ENCODE measurements at places on chromosomes 13 and 19. TPM values are rescaled to one million over a fixed set of nuclear protein-coding genes. Genes with fewer than 3 reads are reported as not detected.

The IGSF23 gene
- total RNA-seq = not detected

DNA sequence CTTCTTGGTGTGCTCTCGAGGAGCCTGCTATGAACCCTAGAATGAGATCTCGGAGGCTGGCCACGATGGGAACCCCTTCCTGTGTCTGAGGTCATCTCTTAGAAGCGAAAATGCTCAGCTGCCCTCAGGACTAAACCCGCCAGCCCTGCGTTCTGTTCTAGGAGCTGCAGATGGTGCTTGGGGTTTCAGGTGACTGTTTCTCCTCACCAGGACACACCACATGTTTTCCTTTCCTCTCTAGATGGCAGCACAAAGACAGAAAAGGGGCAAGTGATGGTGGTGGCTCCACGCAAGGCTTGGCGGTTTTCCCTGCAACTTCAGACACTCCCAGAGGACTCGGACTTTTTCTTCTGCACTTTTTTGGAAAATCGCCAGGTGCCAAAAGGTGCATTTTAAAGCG is 60.1 kb downstream of the RNASEH2B start:
- DNase-seq = no peak

The SCAMP4 gene
- 40.3 TPM for total RNA-seq

- DNase-seq = no peak
Measured at GRCh38 chr13:110332750-110333149, 25.7 kb downstream of the COL4A2 start.

DNA sequence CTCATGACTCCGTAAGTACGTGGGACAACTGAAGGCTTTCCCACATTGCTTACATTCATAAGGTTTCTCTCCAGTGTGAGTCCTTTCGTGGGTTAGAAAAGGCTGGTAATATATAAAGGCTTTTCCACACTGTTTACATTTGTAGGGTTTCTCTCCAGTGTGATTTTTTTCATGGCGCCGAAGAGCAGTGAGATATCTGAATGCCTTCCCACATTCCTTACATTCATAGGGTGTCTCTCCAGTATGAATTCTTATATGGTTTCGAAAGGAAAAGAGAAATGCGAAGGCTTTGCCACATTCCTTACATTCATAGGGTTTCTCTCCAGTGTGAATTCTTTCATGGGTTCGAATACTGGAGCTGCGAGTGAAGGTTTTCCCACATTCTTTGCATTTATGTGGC is 29.5 kb downstream of the ZNF490 start:
- no peak for DNase-seq

DNA sequence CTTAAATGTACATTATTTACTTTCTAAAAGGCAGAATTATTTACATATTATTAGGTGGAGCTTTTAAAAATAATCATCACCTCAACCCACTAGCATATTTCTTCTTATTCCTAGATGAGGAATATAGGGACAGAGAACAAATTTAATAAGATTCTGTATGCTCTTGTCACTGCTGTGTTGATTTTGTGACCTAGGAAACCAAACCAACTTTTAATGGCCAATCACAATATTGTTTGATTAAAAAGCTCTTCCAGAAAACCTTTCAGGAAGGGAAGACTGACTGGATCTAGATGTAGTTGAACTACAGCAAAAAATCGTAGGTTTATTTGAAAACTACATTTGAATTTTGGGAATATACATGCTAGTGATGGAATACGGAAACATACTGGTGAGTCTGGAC is 91.8 kb upstream of the RAP2A start:
- no peak for DNase-seq

DNA sequence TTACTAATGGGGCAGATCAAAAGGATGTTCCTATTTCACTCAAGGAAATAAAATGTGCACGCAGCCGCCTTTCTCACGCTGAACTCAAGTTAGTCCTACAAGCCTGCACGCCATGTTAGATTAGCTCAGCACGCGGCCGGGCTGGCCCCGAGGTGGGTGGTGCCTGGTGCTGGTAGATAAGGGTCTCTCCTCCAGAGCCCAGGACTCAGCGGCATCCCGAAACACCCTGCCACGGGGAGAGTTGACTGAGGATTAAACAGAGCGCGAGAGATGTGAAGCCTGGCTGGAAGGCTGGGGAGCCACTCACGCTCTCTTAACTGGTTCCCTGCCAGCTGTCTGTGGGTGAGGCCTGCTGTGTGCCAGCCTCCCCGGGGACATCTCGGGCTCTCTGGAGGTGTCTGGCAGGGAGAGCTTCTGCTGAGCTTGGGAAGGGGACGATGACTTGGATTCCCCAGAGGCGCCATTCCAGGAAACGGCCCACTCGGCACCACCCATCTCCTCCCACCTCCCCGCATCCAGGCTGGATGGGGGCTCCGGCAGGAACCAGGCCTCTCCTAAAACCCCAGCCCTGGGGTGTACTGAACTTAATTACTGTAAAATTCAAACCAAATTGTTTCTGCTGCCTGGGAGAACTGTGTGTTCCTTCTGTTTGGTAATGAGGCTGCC is 122.2 kb downstream of the KDM4B start:
- no peak for DNase-seq

- DNase-seq = no peak
Measured at GRCh38 chr19:33429891-33430673, 56.6 kb downstream of the CEBPG start.

DNA sequence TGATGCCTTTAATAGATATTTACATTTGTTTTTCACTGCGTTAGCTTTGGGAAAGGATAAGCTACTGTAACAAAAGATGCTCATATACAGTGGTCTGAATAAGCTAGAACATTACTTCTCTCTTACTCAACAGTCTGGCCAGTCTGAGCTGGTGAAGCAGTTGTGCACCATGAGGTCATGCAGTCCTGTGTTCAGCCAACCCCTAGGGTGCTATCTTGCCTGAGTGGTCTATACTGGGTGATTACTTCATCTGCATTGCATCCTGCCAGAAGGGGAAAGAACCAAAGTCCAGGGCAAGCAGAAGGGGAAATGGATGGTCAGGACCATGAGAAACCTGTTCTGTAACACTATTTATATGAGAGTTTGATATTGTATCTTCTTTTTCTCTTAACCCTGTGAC is 31.5 kb downstream of the ERCC5 start:
- no peak for DNase-seq

Data from activated T-cell treated with anti-CD3 and anti-CD28 coated beads, Interleukin-2, amount 50 U/mL, for 4 hours (primary cell).